NCI-H1417 (cell line): ENCODE measurements at places on chromosomes 7 and 10.

- DNase-seq: no peak
These were observed 950 bp downstream of the EVX1 start for GRCh38 chr7:27243340-27244163.

GRCh38 chr7:92609921-92610518 lies 19.8 kb upstream of the FAM133B start:
- no peak for DNase-seq

- no peak for DNase-seq
These were observed 6.7 kb upstream of the COA1 start for GRCh38 chr7:43735802-43736603.

GRCh38 chr10:91875779-91876178 lies 33.5 kb downstream of the FGFBP3 start:
- no peak for DNase-seq

GRCh38 chr7:42283553-42283952 lies 46.5 kb upstream of the GLI3 start:
- no peak for DNase-seq
